CD8-positive, alpha-beta memory T cell (primary cell): ENCODE measurements at places on chromosomes 4 and X.

- DNase-seq: no peak
Measured at GRCh38 chr4:75733369-75733768, 9.0 kb downstream of the USO1 start.

GRCh38 chrX:17183566-17183965, 191.4 kb upstream of the NHS start:
- DNase-seq: no peak

- DNase-seq: no peak
Measured at GRCh38 chr4:173057901-173058300, 110.7 kb upstream of the GALNT7 start.

DNA sequence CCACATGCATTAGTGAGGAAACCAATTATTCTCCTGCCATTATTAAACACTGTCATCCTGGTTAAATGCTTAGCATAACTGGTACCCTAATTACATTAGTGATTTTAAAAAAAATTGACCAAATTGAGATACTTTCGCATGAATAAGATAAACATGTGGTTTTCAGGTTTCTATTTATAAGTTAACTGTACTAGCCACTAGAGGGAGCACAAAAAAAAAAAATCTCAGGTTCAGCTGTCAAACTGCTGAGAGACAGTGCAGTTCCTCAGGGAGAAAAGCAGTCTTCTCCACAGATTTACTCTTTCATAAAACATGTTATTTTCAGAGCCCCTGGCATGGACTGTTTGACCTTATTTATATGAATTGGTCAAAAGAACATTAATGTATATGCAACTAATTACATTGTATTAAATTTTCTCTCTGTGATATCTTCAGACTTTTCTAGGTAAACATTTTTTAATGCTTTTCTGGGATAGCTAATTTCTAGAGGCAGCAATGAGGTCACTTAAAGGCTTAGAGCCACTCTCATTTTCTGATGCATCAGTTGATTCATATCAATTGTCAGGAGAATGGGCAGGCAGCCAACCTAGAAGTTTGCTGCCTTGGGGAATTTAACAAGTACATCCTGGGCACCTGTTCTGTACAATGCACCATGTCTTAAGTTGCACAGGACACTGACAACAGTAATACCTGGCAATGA, 167.5 kb downstream of the CDS1 start:
- DNase-seq: no peak

DNA sequence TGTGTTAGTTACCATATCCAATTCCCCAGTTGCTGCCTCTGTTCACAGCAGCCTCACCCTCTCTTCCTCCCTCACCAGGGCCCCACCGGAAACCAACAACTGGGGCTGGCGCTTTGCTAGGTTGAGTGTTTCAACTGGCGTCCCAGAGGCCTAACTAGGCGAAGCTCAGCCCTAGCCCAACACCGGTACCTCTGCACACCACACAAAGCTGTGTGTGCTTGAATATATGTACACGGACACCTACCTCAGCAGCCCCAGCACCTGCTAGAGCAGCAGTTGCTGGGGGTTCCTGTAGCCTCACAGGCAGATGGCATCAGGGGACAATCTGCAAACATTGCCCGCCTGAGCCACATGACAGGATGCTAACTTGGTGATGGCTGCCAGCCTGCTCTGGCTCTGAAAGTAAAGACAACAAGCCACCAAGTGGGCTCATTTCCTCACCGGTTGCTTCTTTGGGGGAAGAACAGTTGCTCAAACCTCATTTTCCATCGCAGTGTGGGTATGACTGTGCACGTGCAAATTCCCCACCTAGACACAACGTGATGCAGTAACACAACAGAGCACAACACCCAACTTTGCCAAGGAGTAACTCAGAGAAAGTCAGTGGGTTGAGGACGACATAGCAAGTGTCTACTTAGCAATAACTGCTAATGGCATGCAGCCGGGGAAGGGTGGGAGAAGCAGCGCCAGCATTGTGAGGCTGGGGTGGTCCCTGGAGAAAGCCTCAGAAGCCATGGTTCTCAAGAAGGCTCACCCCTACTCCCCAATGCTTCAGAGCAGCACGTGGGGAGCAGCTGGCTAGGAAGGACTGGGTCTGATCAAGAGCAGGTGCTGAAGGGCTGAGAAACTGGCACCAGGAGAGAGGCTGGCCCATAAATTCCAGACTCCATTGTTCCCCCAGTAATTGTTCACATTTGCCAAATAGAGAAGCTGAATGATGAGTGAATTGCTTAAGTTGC, 139.5 kb downstream of the SH3KBP1 start:
- peak; percentile 82 for DNase-seq

GRCh38 chrX:5708251-5708650, 520.4 kb downstream of the NLGN4X start:
- no peak for DNase-seq

GRCh38 chr4:149914119-149915115, 98.8 kb upstream of the IQCM start:
- no peak for DNase-seq

DNA sequence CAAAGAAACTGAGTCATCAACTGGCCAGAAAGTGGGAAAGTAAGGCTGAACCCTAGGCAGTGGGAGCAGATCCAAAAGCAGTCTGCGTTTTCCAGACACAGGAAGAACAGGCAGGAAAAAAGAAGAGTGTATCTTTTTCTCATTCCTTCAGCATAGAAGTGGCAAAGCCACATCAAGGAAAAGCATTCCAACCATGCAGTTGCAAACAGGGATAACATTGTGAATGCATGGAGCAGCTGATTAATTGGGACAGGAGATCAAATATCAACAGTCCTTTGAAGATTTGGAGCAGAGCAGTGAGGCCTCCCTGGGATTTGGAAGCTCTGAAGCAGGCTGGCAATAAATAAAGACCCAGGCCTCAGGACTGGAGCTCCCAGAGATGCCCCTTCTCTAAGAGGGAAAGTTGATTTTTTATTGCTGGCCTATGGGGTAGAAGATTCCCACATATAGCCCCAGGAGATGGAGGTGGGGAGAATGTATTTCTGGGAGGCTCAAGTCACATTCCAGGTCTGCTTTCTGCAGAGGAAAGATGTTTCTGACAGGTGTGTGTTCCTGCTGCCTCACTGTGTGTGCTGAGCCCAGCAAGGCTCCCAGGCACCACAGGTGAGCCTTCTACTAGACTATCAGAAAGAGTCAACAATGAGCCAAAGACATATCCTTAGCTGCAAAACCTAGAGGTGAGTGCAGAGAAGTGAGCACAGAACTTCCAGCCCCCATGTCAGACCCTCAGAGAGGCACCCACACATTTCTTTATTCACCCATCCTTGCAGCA, 222.5 kb downstream of the RAB28 start:
- no peak for DNase-seq

GRCh38 chr4:170087163-170087700, 2.5 kb downstream of the AADAT start:
- DNase-seq: no peak

- DNase-seq: no peak
Measured at GRCh38 chrX:6980981-6981380, 166.5 kb upstream of the STS start.
